ENCODE measurements at places on chromosomes 12 and 14.

DNA sequence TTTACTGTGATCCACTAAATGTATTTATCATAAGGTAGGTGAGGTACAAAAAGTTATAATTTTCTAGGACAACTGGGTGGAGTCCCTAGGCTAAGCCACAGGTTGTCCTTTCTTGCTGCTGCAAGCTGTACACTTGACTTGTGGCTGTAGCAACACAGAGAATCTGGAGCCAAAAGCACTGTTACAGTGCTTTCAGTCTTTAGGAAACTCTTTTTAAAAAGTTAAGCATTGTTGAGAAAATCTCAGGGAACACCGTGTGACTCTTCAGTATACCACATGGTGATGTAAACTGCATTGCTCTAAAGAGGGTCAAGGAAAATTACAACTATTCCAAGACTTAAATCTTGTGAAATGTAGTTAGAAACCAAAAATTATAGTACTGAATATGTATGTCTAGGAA is 11.4 kb downstream of the SLC15A5 start:
- DNase-seq: no peak

DNA sequence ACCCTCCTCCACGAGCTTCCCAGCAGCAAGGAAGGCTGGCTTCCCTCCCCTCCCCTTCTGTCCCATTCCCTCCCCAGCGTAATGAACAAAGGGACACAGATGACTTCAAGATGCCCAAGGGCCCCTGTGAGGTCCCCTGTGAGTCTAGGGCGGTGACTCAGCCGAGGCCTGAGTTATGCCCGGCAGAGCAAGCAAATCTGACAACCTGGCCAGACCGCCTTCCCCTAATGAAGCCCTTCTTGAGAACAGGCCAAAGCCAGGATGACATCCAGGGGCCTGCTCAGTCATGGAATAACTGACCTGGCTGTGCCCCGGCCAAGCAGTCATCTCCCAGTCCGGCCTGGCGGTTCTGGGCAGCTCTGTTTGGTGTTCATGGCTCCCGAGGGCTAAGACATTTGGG is 89.2 kb downstream of the DICER1 start:
- DNase-seq: no peak

DNA sequence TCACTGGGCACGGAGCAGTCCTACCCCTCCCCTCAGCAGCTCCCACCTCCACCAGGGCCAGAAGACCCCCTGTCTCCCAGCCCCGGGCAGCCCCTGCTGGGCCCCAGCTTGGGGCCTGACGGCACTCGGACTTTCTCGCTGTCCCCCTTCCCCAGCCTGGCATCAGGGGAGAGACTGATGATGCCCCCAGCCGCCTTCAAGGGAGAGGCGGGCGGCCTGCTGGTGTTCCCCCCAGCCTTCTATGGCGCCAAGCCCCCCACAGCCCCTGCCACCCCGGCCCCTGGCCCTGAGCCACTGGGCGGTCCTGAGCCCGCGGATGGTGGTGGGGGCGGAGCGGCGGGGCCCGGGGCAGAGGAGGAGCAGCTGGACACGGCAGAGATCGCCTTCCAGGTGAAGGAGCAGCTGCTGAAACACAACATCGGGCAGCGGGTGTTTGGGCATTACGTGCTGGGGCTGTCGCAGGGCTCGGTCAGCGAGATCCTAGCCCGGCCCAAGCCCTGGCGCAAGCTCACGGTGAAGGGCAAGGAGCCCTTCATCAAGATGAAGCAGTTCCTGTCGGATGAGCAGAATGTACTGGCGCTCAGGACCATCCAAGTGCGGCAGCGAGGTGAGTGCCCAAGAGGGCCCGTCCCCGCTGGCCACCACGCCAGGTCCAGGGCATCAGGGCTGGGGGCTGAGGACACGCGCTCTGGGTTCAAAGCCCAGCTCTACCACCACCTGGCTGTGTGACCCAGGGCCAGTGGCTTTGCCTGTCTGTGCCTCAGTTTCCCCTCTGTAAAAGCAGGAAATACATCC is 58.6 kb downstream of the PHETA1 start:
- DNase-seq: no peak

DNA sequence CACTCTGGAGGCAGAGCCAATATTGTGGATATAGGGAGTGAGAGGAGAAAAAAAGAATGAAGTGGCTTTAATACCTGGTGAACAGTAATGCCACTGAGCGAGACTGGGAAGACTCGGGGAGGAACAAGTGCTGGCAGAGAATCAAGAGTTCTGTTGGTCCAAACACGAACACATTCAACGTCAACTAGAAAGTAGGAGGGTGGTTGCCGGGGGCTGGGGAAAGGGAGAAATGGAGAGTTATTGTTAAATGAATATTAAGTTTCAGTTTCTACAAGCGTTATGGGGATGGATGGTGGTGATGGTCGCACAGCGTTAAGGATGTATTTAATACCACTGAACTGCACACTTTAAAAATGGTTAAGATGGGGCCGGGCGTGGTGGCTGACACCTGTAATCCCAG is 2.8 kb downstream of the SPRING1 start:
- DNase-seq: no peak

DNA sequence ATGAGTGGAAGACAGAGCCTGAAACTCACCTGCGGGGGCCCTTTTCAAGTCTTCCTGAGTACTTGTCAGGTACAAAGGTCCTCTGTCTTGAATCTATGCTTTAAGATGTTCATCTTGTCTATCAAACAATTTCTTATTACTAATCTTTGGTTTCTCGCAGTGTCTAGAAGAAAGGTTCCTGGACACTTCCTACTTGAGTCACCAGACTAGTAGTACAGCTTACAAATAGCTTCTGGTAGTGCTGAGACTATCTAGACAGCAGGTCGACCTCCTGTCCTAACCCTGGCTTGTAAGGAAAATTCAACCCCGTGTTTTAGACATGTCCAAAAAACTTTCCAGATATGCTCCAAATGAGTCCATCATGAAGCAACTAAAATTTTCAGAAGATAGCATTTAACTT is 11.2 kb upstream of the ARID2 start:
- DNase-seq: no peak

GRCh38 chr12:90854136-90854689 is 100.8 kb downstream of the CCER1 start:
- peak; percentile 14 for DNase-seq

DNA sequence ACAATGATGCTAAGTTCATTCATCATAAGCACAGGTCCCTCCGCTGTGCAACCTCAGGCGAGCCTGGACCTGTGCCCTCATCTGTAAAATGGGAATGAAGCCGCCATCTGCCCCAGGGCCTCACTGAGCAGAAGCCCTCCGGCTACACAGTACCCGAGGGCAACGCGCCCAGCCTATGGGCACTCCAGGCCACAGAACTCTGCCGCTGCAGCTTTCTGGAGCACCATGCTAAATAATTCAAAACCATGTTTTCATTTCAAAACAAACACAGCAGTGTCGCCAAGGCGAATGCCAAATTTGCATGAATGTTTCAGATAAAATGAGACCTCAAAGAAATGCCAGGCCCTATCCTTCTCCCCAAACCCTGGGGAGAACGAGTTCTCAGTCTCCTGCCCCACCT is 4.0 kb downstream of the NCOR2 start:
- no peak for DNase-seq

DNA sequence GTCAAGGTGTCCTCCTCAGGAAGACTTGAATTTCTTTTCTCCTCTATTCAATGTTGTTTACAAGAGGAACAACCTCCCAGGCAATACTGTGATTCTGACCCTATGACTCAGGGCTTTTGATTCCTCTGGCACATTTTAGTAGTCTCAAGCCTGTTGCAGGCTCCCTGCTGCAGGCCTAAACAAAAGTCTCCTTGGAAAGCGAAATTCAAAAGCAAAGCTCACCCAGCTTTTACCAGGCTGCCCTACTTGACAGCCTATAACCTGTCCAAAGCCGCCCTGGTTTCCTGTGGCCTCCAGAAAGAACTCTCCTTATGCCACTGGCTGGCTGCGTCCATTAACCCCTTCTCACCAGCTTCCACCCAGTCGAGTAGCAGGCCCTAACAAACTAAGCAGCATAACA is 11.6 kb downstream of the FGD6 start:
- DNase-seq: peak; percentile 67

DNA sequence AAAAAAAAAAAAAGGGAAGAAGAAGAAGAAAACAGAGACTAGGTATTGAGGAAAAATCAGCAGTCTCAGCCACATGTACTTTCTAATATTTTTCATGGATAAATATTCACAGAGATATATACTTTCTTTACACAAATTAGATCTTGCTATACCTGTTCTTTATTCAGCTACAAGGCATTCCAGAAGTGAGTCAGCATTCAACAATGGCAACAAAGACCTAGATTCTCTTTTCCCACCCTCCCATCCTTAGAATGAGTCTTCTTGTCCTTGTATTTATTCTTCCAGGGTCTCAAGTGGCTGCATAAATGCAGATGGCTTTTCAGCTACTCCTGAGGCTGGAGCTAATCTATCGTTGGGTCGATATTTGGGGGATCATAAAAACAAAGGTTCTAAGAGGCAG is 93.0 kb downstream of the NT5DC3 start:
- no peak for DNase-seq

GRCh38 chr14:94355191-94355794 is 32.2 kb upstream of the SERPINA6 start:
- peak; percentile 57 for DNase-seq

DNA sequence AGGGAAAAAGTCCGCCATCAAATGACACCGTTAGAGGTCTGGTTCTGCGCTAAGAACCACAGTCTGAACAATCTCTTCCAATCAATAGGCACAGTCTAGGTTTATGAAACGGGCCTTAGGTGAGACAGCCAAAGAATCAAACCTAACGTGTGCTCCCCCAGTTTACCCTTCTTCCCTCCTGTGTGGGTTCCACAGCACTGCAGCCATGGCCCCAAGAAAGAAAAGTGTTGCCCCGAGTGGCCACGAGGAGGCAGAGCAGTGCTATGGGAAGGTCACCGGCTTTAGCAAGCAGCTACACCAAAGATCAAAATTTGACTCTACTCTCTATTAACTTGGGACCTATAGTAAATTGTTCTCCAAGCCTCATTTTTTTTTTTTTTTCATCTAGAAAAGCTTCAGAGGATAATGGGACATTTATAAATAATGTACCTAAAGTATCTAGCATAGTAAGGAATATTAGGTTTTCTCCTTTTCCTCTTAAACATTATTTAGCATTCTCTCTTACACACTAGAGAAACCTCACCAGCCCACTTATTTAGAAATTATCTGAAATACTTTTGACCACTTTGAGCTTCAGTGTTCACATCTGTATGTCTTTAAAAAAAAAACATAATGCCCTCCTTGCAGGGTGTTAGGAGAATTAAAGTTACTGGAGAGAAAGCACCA is 70.2 kb upstream of the GPHB5 start:
- DNase-seq: peak; percentile 58

GRCh38 chr12:132433641-132434395 is 56.1 kb upstream of the FBRSL1 start:
- DNase-seq: no peak

All from fibroblast of the conjunctiva (primary cell).